Activated naive CD8-positive, alpha-beta T cell treated with anti-CD3 and anti-CD28 coated beads, Interleukin-2, amount 50 U/mL, for 16 hours (primary cell): ENCODE measurements at places on chromosomes 12 and 14.

DNA sequence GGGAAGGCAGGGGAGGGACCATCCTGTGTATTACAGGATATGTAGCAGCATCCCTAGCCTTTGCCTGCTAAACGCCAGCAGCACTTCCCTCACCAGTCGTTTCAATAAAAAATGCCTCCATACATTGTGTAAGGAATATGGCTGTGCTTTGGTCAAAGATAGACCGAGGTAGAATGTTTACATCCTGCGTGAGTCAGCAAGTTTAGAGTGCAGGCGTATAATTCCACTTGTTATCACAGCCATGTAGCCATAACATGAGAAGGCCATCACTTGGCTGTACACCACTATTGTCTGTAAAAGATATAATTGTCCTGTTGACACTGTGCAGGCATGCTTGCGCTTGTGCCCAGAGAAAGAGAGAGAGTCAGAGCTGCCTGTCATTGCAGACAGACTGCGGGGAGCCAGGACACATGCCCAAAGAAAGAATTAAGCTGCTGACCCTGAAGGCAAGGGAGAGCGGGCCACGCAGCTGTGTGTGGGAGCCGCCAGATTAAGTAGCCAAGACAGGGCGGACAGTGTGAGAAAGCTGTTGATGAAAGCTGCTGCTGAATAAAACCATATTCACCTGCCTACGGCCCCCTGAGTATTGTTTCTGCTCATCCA lies 68.4 kb downstream of the CRACR2A start:
- no peak for DNase-seq

DNA sequence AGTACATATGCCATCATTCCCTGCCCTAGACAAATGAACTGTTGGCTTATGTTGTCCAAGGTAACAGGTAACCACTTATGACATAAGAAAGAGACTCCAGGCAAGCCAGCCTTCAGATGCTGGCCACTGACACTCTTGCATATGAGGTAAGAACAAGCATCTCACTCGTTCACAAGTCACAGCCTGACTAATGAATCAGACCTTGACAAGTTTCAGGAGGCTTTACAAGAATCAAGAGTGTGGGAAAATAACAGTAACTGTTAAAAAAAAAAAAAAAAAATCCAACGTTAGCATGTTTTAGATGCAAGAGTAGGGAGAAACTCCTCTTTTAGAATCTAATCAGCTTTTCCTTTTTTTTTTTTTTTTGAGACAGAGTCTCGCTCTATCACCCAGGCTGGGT lies 40.7 kb downstream of the ZFYVE1 start:
- no peak for DNase-seq

GRCh38 chr12:1828856-1829255 lies 8.5 kb downstream of the LRTM2 start:
- DNase-seq = no peak

- no peak for DNase-seq
Measured at GRCh38 chr12:32390572-32391219, 8.7 kb upstream of the FGD4 start.

DNA sequence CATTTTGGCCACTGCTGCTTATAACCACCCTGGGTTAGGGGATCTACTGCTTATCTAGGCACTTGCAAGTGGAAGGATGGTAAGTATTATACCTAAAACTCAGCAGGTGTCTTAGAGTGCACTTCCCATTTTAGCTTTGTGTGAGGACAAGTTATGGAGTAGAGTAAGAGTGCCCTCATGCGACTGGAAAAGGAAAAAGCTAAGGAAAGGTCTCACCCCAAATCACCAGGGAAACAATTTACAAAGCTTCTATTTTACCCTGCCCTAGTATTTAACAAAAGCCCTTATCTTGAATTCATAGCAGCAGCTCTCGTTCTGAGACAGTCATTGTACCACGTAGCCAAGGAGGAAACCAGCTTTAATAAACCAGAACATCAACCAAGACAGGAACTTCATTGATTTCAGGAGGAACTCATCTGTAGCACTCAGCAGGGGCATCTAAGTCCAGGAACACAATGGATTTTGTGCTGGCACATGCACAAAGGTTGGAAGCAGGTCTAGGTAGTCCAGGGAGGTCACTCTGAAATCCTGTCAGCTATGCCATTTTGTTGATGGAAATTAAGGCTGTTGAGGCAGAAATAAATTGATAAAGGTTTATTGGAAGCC lies 2.9 kb downstream of the RDH12 start:
- DNase-seq = no peak
